ENCODE measurements at places on chromosomes 16 and 17. TPM values are rescaled to one million over a fixed set of nuclear protein-coding genes. Genes with fewer than 3 reads are reported as not detected.

GRCh38 chr17:19017401-19017800 lies 12.8 kb upstream of the FAM83G start:
- DNase-seq = no peak

GRCh38 chr17:354651-355556 lies 2.3 kb upstream of the RPH3AL start:
- no peak for DNase-seq

The SDR42E2 gene
- not detected for total RNA-seq

- no peak for DNase-seq
Measured at GRCh38 chr17:16013943-16014407, 14.4 kb downstream of the TTC19 start.

GRCh38 chr17:81102869-81103268 lies 62.4 kb upstream of the PVALEF start:
- no peak for DNase-seq

GRCh38 chr16:50856991-50857390 lies 115.1 kb downstream of the CYLD start:
- peak; percentile 24 for DNase-seq

The GP1BA gene
- not detected for total RNA-seq

The SSTR5 gene
- not detected for total RNA-seq

- DNase-seq = no peak
Measured at GRCh38 chr17:19264681-19265080, 27.5 kb downstream of the EPN2 start.

DNA sequence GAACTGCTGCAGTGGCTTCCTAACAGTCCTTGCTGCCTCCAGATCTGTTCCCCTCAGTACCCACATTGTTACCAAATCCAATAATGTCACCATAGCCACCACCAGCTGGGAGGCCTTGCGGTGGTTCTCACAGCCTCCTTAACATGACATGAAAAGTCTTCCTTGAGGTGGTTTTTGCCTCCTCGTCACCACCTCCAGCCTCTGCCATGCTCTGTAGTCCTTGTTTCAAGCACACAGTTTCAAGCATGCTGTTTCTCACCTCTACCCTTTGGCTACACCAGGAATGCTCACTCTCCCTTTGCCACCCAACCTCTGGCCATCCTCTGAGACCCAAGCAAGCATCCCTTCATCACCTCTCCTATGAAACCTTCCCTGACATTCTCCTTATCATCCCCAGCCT lies 47.2 kb downstream of the DNAH9 start:
- DNase-seq = peak; percentile 57

The JPH3 gene
- 0.45 TPM for total RNA-seq

DNA sequence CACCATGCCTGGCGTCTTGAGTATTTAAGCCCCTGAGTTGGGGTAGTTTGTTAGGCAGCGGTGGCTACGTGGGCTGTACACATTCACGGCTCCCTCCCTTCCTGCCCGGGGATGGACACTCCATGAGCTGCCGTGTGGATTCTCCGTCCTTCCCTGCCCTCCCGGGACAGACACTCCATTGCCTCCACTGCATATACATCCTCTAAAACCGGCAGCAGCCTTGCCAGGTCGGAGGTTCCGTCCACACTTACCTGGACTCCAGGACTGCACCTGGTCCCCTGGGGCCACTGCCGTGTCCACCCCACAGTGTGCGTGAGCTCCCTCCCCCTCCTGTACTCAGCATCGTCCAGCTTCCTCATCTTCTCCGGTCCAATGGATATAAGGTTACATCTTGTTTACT lies 3.5 kb upstream of the SPATA2L start:
- no peak for DNase-seq

GRCh38 chr16:11127610-11128195 lies 128.3 kb downstream of the SOCS1 start:
- DNase-seq = no peak

- no peak for DNase-seq
Measured at GRCh38 chr17:61002316-61002736, 324.7 kb downstream of the BCAS3 start.

DNA sequence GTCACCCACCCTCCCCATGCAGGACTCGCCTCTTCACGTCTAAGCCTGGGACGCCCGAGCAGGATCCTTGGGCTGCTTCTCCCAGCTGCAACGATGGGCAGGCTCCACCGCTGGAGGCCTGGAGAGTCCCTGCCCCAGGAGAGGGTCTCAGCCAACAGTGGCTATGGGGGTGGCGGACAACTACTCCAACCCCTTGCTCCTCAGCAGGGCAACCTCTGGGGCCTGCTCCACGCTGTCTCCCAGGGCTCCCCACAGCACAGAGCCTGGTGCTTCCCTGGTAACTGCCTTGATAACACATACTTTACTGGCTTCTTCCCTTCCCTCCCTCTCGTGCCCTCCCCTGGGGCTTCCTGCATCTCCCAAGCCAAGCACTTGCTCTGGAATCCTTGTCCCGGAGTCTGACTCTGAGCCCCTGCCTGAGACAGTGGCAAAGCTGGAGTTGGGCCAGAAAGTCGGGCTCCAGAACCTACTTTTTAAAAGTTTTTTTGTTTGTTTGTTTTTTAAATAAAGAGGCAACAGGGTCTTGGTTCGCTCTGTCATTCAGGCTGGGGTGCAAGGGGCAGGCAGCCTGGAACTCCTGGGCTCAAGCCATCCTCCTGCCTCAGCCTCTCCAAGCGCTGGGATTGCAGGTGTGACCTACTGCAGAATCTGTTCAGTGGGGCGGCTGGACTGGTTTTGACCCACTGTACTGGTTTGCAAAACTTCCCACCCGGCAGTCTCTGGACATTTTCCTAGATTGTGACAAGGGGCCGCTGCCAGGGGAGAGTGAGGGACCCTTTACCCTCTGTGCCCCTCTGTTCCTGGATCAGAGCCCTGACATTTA lies 99.4 kb downstream of the TNFRSF13B start:
- no peak for DNase-seq

DNA sequence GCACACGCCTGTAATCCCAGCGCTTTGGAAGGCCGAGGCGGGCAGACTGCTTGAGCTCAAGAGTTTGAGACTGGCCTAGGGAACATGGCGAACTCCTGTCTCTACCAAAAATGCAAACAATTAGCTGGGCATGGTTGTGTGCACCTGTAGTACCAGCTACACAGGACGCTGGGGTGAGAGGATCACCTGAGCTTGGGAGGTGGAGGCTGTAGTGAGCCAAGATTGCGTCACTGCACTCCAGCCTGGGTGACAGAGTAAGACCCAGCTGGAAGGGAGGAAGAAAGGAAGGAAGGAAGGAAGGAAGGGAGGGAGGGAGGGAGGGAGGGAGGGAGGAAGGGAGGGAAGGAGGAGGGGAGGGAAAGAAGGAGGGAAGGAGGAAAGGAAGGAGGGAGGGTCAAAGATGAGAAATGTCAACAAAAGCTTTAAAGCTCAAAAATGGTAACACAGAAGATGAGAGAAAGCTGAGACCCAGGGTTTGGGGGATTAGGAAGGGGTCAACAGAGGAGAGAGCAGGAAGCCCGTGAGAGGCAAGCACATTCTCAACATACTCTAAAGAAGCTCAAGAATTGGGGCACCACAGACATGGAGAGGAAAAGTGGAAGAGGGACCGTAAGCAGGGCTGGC lies 5.0 kb upstream of the KRT19 start:
- DNase-seq = no peak

- no peak for DNase-seq
Measured at GRCh38 chr17:21157586-21158370, 31.0 kb downstream of the DHRS7B start.

The ZNF385C gene
- not detected for total RNA-seq

The CHD9NB gene
- total RNA-seq = 0.19 TPM
